ENCODE measurements at places on chromosomes 12 and 14.

- no peak for DNase-seq
These were observed 37.6 kb downstream of the FERMT2 start for GRCh38 chr14:52913271-52913670.

- DNase-seq: no peak
These were observed 162.2 kb downstream of the ADGRD1 start for GRCh38 chr12:131115766-131116467.

GRCh38 chr12:19447386-19447785, 8.1 kb downstream of the AEBP2 start:
- no peak for DNase-seq

- DNase-seq: no peak
These were observed 4.5 kb upstream of the KRT8 start for GRCh38 chr12:52909331-52909730.

DNA sequence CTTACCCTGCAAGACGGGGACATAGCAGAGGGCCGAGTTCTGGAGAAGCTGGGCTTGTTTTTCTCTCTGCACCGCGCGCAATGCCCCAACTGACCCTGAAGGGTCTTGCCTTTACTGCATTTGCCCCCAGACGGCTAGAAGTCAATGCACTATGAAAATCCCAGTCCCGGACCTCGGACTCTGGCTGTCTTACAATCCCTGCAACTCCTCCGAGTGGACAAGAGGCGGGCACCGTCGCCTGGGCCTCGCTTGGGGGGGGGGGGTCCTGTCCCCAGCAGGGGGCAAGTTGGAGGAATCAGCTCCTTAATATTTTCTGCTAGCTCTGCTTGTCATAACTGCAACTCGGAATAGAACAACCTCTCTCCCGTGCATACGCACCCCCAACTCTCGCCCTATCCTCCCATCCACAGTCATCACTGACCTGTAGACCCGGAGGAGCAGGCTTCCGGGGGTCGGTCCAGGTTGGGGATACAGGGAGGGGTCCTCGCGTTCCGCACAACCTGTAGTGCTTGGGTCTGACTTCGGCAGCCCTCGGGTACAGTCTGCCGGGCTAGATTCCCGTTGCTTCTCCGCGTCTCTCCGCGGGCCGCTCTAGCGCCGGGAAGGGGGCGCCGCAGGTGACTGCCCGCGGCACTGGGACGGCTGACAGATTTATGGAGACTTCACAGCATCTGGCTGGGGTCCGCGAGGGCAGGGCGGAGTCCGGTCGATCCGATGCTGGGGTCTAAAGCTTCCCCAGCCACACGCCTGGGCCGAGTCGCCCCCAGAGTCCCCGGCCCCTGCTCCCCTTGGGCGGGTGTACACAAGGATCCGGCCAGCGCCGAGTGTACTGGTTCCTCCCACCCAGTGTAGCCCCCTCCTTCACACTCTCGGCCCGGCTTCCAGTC, 3.3 kb upstream of the PAX9 start:
- DNase-seq: no peak

GRCh38 chr14:92860049-92860840, 62.7 kb upstream of the CHGA start:
- no peak for DNase-seq

DNA sequence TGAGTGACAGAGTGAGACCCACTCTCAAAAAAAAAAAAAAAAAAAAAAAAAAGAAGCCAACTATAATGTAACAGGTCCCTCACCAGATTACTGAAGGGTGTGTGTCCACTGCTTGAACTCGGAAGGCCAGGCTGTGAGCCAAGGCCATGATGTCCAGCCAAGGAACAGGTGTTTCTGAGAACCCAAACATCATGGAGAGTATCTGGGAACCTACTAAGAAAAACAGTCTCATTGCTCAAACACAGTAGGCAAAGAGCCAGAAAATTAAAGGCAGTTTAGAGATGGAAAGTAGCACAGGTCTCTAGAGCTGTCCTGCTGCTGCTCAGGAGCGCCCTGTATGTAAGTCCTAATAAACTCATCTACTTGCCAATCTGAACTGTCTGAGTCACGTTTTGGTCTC, 12.5 kb upstream of the MAP4K5 start:
- DNase-seq: no peak

DNA sequence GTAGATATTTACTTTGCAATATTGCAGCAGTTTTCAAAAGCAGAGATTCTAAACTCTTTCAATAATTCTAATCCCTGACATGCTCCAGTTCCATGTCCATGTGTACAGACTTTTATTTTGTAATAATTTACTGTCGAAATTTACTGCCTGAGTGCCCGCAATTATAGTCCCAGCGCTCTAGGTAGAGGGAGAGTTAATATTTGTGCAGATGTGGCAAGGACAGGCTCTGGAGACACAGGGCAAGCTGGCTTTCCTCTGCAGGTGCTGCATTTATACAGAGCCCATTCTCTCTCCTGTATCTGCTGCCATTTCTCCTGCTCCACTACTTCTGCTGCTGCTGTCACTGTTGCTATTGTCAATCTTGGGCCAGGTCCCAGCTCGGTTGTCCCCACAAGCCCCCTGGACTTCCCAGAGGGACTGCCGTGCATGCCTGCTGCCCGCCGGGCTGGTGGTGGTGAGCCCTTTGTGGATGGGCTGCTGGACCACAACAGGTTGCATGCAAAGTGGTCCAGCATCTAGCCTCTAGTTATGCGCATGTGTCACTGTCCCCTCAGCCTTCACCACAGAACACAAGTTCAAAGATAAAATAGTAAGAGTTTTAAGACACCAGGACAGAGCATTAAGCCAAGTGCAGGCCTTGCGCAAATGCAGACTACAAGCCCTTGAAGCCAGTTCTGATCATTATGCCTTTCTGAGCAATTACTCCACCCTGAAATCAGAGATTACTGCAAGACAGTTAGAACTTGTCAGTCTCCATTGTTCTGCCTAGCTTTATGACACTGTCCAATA, 40.8 kb upstream of the CSRP2 start:
- no peak for DNase-seq

- no peak for DNase-seq
These were observed 118.8 kb downstream of the FOXN3 start for GRCh38 chr14:89298056-89298834.

GRCh38 chr14:100187247-100187833, 27.9 kb upstream of the DEGS2 start:
- DNase-seq: no peak

DNA sequence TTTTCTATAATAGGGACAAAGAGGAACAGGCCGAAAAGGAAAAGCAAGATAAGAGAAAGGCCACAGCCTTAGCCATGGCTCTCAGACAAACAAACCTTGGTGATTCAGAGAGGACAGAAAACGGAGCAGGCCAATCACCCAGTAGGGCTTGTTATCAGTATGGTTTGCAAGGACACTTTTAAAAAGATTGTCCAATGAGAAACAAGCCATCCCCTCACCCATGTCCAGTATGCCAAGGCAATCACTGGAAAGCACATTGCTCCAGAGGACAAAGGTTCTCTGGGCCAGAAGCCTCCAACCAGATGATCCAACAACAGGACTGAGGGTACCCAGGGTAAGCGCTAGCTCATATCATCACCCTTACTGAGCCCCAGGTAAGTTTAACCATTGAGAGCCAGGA, 243.8 kb upstream of the BTG1 start:
- DNase-seq: no peak

- no peak for DNase-seq
These were observed 148.3 kb downstream of the KCNH5 start for GRCh38 chr14:62896932-62897456.

Measured in stimulated activated CD8-positive, alpha-beta memory T cell treated with anti-CD3 and anti-CD28 coated beads, Interleukin-15, amount 100 ng/mL, for 1 hour (primary cell).